ENCODE measurements at places on chromosomes 6 and 20.

DNA sequence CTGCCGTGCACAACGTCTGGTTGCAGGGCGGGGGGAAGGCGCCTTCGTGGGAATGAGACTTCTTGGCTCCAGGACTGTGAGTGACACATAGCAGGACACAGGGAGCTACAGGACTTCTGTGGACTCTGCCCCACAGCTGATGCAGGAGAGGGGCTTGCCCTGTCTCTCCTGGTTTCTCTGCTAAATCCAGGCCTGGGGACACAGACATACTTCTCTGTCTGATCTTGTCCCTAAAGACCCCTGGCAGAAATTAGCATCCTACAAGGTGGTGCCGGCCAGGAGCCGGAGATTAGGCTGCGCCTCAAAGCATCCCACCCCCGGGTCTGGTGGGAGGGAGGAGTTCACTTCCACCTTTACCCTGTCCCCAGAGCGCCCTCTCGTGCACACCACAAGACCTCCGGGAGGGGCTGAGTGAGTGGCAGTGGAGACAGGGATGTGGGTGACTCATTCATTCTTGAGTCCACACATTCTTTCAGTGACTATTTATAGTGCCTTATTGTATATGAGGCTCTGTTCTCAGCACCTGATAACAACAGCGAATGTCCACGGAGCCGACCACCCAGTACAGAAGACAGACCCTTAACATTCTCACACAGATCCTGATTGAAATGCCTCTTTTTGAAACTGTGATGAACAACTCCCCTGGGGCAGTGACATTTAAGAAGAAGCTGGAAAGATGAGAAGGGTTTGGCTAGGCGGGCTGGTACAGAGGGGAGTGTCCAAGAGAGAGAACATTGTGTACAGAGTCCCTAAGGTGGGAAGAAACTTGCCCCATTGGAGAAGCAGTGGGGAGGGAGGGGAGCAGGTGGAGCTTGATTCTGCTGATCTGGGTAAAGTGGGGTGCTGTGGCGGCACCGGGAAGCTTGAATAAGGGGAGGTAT is 39.0 kb downstream of the GMPR start:
- no peak for DNase-seq

DNA sequence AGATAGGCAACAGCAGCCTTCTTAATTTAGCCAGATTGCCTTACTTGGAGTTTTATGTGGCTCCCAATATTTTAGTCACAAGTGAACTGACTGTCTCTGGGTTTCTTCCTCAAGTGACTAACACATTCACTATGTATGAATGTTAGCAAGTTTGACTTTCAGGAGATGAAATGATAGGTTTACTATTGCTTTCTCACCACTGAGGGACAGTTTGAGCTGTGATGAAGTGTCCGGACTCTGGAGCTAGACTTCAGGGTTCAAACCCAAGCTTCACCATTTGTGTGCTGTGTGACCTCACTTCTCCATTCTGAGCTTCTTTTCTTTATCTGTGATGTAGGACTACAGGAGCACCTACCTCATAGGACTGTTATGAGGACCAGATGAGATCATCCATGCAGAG is 8.2 kb downstream of the DHX35 start:
- no peak for DNase-seq

- no peak for DNase-seq
Measured at GRCh38 chr6:154298297-154298696, 58.3 kb downstream of the IPCEF1 start.

DNA sequence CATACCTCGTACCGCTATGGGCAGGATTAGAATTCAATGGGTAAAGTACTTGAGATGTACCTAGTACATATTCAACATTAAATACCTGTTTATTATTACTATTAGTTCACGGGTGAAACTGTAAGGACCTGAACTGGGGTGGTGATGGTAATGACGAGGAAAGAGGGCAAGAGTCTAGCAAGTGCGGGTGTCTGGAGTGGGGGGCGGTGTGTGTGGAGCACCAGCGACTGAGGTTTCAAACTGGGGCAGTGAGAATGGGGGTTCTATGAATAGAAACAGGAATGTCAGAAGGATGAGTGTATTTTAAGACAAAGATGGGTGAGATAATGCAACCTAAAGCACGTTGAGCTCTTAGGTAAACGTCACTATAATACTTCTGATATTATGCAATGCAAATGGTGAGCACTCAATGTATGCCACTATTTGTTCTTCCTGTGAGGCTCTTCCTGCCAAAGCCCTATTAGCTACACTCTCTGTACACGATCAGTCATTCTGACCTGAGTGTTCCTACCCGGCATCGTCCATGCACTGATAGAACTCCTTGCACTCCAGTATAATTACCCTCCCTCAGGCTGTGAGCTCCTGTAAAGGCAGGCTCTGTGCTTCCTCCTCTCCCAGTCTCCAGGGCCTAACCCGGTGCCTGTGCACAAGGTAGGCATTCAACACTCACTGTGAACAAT is 55.0 kb downstream of the ALDH5A1 start:
- no peak for DNase-seq

DNA sequence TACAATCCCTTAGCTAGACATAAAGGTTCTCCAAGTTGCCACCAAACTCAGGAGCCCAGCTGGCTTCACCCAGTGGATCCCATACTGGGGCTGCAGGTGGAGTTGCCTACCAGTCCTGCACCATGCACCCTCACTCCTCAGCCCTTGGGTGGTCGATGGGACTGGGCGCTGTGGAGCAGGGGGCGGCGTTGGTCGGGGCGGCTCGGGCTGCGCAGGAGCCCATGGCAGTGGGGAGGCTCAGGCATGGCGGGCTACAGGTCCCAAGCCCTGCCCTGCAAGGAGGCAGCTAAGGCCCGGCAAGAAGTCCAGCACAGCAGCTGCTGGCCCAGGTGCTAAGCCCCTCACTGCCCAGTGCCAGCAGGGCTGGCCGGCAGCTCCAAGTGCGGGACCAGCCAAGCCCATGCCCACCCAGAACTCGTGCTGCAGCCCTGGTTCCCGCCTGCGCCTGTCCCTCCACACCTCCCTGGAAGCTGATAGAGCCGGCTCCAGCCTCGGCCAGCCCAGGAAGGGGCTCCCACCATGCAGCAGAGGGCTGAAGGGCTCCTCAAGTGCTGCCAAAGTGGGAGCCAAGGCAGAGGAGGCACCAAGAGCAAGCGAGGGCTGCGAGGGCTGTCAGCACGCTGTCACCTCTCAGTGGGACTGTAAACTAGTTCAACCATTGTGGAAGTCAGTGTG is 912.1 kb downstream of the PHF3 start:
- DNase-seq: no peak

DNA sequence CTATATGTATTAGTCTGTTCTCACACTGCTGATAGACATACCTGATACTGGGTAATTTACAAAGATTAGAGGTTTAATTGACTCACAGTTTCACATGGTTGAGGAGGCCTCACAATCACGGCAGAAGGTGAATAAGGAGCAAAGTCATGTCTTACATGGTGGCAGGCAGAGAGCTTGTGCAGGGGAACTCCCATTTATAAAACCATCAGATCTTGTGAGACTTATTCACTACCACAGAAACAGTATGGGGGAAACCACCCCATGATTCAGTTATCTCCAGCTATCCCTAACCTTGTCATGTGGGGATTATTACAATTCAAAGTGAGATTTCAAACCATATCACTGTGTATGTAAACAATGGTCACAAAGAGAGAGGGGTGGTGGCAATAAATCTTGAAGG is 6.6 kb downstream of the CST8 start:
- DNase-seq: no peak

DNA sequence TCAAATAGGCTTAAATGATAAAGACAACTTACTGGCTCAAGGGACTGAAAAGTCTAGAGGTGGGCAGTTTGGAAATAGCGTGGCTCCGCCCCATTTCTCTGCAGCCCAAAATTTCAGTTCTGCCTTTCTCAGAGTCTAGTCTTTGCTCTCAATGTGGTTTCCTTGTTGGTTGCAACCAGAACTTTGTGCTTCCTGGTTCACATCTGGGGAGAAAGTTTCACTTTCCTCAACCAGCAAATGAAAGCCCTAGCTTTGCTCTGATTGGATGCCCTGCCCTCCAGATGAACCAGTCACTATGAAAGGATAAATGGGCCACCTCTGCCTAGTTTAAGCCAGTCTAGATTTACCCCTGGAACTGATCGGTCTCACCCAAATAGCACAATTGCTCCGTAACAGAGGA is 14.9 kb downstream of the SYCP2L start:
- DNase-seq: no peak

- no peak for DNase-seq
Measured at GRCh38 chr20:61330441-61330840, 78.4 kb downstream of the CDH4 start.

DNA sequence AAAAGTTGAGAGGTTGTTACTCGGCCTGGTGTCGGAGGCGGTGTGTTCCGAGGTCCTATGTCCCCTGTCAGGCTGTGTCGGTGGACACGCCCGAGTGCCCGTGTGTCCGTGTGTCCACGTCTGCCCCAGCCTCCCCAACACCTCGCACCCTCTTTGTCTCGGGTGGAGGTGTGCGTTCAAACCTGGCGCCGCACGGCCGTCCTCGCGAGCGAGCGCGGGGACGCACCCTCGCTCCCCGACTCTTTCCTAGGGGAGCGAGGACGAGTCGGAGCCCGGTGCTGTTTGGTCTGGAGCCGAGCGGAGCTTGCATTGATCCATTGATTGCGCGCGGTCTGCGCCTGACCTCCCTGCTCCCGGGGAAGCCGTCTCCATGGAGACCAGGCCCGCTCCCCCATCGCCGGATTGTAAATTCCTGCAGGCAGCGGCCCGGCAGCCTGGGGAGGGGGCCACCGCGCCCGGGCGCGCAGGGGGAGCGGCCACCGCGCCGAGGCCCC is 411 bp upstream of the SCUBE3 start:
- no peak for DNase-seq

- no peak for DNase-seq
Measured at GRCh38 chr20:63295846-63296245, 2.9 kb downstream of the COL20A1 start.

DNA sequence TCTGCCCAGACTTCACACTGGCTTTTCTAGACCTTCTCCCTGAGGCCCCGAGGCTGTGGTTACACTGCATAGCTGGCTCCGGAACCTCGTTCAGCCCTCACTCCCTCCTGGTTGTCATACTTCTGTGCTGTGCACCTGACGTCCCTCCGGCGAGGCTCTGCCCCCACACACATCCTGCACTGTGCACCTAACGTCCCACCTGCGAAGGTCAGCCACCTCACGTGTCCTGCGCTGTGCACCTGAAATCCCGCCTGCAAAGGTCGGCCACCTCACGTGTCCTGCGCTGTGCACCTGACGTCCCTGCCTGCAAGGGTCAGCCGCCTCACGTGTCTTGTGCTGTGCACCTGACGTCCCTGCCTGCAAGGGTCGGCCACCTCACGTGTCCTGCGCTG is 111.0 kb upstream of the FRMD1 start:
- DNase-seq: no peak

DNA sequence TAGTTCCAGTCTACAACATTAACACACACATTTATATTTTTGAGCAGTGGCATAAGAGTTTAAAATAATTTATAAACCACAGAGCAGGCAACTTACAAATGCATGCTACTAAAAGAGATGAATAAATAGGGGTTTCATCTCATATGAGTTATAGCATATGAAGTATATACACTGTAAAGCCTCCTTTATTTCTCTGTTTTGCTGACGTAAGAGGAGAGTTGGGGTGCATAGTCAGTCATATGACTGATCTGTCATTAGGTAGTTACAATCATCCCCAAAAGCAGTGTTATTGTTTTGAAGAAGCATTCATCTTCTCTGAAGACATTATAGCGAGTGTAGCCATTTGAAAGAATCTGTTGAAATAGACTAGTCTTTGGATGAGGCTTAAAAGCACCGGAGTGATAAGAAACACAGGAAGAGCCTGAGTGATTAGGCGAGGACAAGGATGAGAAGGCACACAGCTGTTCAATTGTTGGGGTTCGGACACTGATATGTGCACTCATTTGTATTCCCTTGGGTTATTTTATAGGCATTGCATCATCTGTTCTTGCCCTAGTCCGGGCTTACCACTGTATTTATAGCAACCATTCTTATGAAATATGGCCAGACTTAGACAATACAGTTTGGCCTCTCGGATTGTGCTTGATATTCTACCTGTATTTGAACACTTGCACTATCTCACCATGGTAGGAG is 325.7 kb downstream of the SAMD5 start:
- no peak for DNase-seq

GRCh38 chr6:25242567-25242966 is 36.6 kb upstream of the CARMIL1 start:
- DNase-seq: no peak

GRCh38 chr20:53698371-53698978 is 104.8 kb upstream of the ZNF217 start:
- DNase-seq: no peak

DNA sequence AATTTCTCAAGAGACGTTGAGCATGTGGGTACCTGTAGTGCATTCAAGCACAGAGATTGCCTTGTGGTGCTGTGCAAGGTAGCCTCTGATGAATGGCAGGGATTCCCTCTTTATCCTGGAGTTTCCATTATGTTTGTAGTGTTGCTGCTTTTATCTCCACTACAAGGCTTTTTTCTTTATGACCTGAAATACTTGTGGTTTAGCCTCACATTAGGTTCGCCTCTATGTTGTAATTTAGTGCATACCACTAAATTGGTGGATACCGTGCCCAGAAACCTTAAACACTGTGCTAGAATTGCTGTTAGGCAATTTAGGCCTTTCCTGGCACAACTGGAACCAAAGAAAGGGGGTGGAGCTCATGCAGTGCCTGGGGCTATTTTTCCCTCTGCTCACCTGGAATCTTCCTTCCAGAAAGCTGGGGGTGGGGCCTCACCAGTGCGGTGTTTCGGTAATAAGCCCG is 76.8 kb downstream of the NCOA7 start:
- no peak for DNase-seq

DNA sequence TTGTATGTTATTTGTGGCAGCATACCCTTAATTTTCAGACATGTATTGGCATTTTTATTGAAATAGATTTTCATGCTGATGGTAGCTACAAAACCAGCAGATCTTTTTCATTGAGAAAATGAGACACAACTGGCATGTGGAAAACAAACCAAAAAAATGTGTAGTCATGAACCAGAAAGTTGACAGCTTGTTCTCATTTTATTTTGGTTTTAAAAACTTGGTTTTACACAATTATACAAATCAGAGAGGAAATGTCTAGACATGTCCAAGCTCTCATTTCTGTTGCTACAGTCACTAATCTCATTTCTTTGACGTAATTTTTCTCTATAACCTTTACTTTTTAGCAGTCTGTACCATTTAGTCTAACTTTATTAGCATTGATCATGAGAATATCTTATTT is 85.4 kb downstream of the GRIK2 start:
- DNase-seq: no peak

GRCh38 chr6:7640607-7641577 is 50.9 kb downstream of the SNRNP48 start:
- no peak for DNase-seq

DNA sequence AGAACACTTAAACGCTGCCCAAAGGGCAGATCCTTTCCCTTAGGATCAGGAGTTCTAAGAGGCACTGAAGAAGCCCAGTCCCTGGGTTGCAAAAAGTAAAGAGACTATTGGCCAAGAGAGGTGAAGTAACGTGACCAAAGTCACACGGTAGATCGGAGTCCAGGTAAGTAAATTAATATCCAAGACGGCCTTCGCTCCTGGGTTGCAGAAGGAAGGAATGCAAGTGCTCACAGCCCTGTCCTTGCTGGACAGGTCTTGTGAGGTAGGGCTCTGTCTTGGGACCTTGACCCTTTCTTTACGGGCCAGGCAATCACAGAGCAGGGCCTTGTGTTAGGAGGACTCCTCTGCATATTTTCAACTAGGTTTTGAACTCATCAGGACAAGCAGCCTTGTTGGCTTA is 243.7 kb upstream of the PDE10A start:
- no peak for DNase-seq

GRCh38 chr6:17167327-17167979 is 65.6 kb downstream of the STMND1 start:
- DNase-seq: no peak
